ENCODE measurements at places on chromosomes 13 and 19.

GRCh38 chr13:21242236-21242635 lies 65.8 kb downstream of the MRPL57 start:
- no peak for DNase-seq

DNA sequence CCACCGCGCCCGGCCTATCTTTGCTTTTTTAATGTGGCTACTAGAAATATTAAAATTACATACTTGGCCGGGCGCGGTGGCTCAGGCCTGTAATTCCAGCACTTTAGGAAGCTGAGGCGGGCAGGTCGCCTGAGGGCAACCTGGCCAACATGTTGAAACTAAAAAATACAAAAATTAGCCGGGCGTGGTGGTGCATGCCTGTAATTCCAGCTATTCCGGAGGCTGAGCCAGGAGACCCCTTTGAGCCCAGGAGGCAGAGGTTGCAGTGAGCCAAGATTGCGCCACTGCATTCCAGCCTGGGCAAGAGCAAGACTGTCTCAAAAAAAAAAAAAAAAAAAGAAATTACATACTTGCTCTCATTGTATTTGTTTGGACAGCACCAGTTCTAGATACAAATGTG lies 34.8 kb upstream of the DPRX start:
- DNase-seq: no peak

DNA sequence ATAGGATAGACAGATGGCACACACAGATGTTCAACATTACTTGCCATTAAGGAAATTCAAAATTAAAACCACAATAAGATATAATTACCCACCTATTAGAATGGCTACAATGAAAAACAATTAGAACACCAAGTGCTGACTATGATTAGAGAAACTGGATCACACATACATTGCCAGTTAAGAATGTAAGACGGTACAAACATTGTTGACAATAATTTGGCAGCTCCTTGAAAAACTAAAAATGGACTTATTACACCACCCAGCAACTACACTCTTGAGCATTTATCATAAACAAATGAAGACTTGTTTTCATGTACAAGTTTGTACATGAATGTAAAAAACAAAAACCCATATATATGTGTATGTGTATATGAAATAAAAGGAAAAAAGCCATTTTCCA lies 13.7 kb downstream of the ZNF461 start:
- no peak for DNase-seq

GRCh38 chr13:49625392-49626079 lies 2.8 kb upstream of the ARL11 start:
- no peak for DNase-seq

- DNase-seq: no peak
These were observed 10.5 kb downstream of the MTMR6 start for GRCh38 chr13:25276748-25277147.

GRCh38 chr13:79018166-79018565 lies 359.2 kb upstream of the OBI1 start:
- no peak for DNase-seq

DNA sequence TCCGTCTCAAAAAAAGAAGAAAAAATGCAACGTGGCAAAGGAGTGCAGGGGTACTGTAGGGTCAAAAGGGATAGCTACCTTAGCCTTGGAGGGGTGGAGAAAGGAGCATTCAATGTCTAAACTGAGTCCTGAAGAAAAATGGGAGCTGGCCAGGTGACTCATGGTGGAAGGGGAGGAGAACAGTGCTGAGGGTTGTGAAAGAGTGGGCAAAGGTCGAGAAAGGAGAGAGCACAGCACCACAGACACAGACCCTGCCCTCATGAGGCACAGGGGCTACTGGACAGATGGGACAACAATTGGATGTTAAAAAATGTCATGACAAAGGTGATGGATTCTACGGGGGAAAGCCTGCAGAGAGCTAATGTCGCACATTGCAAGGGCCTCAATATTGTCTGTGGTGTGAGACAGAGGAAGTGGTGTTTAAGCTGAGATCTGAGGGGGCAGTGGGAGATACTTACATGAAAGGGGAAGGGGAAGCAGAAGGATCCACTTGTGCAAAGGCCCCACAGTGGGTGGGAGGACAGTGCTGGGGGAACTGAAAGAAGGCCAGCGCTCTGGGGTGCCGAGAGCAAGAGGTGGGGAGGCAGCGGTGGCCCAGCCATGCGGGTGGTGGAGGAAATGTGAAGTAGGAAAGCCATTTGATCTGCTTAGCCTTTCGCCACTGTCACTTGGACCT lies 42.9 kb upstream of the URAD start:
- no peak for DNase-seq

DNA sequence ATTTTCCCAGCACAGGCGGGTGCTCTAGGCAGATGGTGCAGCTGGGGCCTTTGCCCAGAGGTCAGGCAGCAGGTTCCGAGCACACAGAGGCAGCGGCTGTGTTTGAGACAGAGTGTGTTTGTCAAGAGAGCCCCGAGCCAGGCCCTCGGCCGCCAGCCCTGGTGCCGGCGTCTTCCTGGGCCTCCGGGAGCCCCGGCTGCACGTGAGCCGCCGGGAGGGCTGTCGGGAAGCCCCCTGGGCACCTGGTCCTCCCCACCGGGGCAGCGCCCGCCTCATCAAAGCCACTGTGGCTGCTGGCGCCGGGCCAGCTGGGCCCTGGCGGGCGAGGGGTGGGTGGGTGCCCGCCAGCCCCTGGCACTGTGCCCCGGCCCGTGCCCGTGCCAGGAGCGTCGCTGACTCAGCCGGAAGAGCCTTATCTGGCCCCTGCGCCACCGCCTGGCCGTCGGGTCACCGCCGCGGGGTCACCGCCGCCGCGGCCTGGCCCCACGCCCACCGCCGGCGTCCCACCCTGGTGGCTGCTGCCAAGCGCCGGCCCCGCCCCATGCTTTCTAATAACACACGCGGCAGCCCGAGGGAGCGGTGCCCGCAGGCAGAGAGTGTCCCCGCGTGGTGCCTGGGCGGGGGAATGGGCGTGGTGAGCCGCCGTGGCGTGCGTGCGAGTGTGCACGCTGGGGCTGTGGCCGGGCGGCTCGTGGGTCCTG lies 14.9 kb downstream of the ARID3A start:
- DNase-seq: no peak

- DNase-seq: no peak
These were observed 57.0 kb downstream of the NUFIP1 start for GRCh38 chr13:44932171-44932849.

DNA sequence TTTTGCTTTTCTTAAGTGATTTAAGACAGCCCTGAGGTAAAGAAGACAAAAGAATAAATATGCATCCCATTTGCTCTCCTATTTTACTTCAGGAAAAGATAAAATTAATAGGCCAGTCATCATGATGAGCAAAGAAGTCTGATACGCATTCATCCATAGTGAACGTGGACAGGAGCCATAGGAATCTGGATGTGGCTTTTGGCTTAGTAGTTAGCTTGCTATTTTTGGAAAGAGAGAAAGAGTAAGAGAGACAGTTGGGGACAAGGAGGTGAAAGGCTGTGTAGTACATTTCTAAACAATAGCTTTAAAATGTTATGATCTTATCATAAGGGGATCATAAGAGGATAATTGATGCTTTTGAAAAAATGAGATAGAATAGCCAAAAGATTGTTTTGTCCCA lies 545.2 kb downstream of the IRS2 start:
- DNase-seq: no peak

DNA sequence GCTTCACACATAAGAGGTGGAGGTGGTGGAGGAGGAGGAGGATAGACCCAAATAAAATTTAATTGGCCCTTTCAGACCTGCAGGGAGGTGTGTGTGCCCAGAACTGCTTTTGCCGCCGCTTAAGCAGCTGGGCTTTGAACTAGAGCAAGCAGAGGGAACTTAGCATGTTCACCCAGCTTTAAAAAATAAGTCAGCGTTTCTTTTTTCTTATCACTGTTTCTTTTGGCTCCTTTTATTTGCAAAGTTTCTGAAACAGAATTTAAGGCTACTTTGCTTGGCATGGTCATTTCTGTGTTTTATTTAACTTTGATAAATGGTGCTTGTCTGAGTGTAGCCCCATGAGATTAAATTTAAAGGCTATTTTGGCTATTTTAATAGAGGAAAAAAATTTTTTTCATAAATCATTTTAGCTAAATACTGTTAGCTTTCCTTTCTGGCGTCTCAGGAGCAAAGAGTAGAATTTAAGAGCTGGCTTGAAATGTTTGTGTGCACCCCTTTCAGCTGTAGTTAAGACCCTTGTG lies 43.3 kb upstream of the RNF113B start:
- DNase-seq: no peak

DNA sequence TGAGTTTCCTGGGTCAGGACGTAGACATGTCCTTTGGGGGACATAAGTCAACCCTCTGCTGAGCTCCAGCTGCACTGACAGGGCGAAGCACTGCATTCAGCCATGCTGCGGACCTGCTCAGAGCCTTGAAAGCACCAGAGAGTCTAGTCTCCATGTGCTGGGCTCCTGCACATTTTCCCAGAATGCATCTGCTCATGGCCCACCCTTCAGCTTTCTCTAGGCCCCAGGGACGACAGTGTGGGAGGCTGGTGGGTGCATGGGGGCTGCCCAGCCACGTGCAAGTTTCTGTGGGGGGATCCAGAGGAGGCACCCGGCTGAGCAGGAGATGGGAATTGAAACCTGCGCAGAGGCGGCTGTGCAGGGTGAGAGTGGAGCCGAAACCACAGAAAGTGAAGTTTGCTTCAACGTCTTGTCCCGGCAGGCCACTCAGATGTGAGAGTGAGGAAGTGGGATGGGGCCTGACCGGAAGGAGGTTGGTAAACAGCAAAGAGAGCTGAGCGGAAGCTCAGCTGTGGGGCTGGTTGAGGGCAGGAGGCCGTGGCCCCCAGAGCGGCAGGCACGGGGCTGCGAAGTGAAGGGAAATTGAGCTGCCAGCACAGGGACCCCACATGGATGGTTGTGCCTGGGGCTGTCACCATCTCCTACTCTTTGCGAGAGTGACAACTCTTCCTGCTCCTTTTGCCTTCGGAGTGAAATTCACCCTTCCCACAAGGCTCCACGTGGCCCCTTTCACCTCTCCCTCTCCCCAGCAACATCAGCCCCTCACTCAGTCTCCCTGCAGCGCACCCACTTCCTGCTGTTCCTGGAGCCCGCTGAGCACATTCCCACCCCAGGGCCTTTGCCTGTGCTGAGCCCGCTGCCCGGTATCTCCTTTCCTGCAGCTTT lies 11.8 kb downstream of the PGLS start:
- DNase-seq: no peak

GRCh38 chr19:55866521-55866920 lies 30.2 kb downstream of the NLRP4 start:
- DNase-seq: no peak

DNA sequence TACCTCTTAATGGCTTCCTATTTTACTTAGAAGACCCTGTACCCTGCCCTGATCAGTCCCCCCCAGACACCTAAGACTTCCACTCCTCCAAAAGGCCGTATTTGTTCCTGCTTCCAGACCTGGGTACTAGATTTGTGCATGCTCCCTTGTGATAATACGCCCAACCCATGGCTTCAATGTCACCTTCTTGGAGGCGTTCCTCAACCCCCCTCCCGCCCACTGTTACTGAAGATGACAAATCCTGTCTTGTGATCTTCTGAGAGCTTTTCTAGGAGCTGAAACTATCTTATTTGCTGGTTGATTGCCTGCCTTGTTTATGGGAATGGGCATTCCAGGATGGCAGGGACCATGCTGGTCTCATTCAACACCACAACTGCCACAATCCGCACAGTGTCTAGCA lies 9.4 kb downstream of the SLC25A23 start:
- no peak for DNase-seq

- DNase-seq: no peak
These were observed 226.0 kb downstream of the NALCN start for GRCh38 chr13:101190337-101190736.

DNA sequence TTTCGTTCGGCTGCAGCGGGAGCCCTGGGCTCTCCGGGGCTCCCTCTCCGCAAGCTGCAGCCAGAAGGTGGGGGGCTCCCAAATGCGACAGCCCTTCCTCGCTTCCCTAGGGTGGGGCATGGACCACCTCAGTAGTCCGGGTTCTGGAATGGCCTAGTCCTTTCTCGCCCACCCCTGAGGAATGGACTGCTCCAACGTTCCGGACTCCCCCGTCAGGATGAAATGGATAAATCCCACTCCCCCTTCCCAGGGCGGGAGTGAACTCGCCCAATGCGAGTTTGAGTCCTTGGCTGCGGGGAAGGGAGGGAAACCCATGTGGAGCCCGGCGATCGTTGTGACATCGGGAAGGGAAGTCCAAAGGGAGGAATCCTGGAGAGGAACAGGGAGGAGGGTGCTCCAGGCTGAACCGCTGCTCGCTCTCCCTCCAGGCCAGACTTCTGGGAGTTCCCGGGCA lies 5.5 kb downstream of the HRC start:
- DNase-seq: no peak

- no peak for DNase-seq
These were observed at the start of gene FXYD1 for GRCh38 chr19:35138305-35138892. TSS of gene FXYD1 (plus strand) at chr19:35138824. CDS start at chr19:35140080, 1,256 bp downstream.

DNA sequence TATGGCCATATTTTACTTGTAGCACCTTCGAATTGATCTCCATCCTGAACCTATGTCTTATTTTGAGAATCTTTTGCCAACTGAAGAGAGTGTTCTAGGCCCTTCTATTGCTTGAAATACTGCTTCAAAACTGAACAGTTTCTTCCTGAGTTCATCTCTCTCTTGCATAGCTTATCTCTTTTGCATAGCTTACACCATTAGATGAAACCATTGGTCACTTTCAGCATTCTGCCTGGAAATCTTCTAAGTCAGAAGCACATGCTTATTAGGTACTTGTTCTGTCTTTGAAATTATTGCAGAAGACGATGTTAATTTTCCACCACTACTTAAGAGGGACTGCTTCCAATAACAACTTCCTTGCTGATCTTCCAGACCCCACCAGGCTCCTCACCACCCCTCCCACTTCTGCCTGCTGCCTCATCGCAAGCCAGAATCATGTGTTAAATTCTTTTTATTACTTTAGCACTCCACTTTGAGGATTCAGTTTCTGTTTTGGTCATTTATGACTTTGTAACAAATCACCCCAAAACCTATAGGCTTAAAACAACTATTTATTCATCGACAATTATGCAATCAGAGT lies 122.4 kb upstream of the MAB21L1 start:
- DNase-seq: no peak

GRCh38 chr19:1848399-1849131 lies at the start of gene REXO1:
TSS of gene REXO1 (minus strand) at chr19:1848483. CDS start at chr19:1848358, 125 bp downstream.
- peak; percentile 97 for DNase-seq

DNA sequence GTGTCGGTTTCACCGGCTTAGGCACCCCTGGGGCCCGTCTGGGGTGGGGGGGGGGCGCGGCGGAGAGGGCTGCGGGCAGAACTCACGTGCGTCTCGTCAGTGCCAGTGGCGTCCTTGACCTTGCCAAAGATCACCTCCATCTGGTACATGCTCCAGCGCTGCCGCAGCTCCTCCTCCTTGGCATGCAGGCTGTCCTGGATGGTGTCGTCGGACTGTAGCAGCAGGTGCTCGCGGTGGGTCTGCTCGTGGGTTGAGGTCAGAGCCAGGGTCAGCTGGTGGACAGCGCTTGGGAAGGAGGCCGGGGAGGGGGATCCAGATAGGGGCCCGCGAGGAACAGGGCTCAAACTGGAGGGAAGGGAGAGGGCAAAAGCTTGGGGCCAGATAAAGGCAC lies 4.7 kb upstream of the RGL3 start:
- DNase-seq: no peak
